ENCODE measurements at places on chromosomes 16 and 17.

- DNase-seq: no peak
Measured at GRCh38 chr16:77721752-77722308, 484 bp upstream of the NUDT7 start.

DNA sequence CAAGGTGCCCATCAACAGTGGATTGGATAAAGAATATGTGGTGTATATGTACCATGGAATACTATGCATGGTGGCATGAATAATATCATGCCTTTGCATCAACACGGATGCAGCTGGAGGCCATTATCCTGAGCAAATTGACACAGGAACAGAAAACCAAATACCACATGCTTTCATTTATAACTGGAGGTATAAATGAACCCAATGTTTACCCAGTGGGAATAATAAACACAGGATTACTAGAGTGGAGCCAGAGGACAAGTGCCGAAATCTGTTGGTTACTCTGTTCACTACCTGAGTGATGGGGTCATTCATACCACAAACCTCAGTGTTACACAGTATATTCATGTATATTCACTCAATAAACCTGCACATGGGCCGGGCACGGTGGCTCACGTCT lies 125.2 kb downstream of the CDH11 start:
- DNase-seq: no peak

- no peak for DNase-seq
Measured at GRCh38 chr16:57585051-57585687, 42.7 kb downstream of the ADGRG5 start.

DNA sequence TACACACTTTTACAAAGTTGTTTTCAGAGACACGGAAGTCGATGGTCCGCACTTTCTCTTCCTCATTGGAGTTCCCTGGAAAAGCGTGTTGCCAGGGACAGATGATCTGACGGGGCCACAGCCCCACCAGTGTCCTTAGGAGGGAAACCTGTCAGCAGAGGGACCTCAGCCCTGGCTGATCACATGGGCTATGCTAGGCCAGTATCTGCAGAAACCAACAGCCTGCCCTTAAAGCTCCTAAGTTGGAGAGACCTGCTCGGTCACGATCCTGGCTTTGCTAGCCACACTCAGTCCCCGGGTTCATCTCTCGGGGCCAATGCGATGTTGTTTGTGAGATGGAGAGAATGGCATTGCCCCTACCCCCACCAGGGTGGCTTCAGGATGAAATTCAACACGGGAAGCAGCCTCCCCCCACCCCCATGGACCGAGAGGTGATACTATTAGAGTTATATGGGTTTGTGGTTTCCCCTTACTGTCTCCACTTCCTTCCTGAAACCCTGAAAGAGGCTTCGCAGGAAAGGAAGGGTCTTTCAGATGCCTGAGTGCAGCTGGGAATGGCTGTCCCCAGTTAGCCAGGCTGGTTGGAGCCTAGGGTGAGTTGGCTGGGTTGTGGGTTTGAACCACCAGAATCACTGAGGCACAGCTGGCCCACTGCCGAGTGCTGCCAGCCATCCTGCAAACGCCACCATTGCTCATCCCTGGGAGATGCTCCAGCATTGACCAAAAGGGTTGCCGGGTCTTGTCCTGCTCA lies 16.6 kb downstream of the RMI2 start:
- no peak for DNase-seq

DNA sequence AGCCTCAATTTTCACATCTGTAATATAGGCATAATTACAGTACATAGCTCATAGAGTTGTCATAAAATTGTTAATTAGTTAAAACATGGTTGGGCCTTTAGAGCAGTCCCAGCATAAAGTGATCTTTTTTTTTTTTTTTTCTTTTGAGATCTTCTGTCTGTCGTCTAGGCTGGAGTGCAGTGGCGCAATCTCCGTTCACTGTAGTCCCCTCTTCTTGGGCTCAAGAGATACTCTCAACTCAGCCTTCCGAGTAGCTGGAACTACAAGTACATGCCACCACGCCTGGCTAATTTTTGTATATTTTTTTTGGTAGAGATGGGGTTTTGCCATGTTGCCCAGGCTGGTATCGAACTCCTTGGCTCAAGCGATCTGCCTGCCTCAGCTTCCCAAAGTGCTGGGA lies 31.0 kb downstream of the RND2 start:
- no peak for DNase-seq

GRCh38 chr16:24138024-24138423 lies 118.1 kb upstream of the CACNG3 start:
- DNase-seq: no peak

DNA sequence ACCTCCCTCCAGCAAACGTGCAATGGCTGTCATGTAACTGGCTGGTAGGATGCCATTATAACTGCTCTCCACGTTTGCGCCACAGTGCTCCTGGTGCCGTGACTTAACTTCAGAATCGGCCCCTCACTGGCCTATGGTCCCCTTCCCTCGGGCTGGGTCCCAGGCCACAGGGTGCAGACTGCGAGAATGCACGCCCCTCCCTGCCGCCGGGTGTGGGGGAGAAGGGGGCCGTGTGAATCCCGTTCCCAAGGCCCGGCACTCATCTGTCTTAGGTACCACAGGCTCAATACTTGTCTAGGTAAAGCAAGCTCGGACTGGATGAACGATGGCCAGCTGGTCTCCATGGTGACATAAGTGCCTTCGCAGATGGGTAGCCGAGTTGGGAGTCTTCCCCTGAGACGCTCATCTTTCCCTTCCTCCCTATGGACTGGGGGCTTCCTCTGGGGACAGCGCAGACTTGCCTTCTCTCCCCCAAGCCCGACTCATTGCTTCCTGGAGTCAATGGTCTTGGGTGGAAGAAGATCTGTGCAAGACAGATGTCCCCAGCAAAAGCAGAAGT lies 37.8 kb downstream of the TIMM22 start:
- no peak for DNase-seq

GRCh38 chr17:7466639-7467341 lies 12.6 kb downstream of the ZBTB4 start:
- DNase-seq: peak; percentile 31

All from NCI-H226 (cell line).